ENCODE measurements at places on chromosomes 11 and 22.

GRCh38 chr11:118151431-118151830 lies 1.2 kb downstream of the SCN4B start:
- DNase-seq = no peak

- DNase-seq = no peak
Measured at GRCh38 chr11:29957431-29957830, 59.4 kb downstream of the KCNA4 start.

GRCh38 chr22:38335077-38335476 lies 17.8 kb upstream of the CSNK1E start:
- DNase-seq = no peak

DNA sequence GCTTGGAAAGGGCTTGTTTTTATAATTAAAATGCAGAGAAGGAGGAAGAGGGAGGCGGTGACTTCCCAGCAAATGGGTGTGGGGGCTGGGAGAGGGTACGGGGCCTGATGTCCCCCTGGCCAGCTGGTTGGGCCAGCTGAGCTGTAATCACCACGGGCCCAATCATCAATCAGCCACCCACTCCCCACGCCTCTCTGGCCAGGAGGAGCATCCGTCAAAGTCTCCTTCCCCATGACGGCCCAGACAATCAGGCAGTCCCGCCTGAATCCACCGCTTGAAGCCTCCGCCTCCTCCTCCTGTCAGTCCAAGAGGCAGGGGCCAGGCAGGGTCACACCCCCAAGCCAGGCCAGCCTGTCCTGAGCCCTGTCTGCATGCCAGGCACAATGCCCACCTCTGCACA lies 13.3 kb upstream of the CABP7 start:
- no peak for DNase-seq

DNA sequence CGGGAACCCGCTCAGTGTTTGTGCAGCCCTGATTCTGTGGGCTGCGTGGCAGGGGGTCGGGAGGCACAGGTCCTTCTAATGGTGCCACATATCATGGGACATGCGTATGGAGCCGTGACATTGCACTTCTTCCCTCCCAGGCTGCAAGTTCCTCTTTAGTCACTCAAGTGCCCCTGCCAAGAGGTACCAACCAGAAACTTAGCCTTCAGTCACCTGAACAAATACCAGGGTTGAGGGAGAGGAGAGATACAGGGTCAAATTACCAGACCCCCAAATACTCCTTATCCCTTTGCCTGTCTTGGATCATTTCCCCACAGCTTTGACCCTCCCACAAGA lies 209.1 kb downstream of the BUD13 start:
- DNase-seq = no peak

DNA sequence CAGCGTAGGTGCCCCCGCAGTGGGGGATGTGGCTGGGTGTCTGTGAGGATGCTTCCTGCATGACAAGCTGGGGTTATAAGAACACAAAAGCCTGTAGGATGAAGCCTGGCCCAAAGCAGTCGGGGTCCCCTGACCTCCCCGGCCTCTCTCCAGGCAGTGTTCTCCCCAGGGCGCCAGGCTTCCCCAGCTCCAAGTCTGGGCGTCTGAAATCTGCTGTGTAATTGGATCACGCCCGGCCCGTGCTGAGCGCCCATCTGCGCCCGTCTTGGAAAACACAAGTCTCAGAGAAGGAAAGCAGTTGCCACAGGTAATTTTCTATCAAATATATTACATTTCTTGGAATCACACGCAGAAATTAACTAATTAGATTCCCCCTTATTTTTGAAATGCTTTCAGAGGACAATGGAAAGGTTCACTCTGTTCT lies 233.3 kb downstream of the CTTN start:
- no peak for DNase-seq

DNA sequence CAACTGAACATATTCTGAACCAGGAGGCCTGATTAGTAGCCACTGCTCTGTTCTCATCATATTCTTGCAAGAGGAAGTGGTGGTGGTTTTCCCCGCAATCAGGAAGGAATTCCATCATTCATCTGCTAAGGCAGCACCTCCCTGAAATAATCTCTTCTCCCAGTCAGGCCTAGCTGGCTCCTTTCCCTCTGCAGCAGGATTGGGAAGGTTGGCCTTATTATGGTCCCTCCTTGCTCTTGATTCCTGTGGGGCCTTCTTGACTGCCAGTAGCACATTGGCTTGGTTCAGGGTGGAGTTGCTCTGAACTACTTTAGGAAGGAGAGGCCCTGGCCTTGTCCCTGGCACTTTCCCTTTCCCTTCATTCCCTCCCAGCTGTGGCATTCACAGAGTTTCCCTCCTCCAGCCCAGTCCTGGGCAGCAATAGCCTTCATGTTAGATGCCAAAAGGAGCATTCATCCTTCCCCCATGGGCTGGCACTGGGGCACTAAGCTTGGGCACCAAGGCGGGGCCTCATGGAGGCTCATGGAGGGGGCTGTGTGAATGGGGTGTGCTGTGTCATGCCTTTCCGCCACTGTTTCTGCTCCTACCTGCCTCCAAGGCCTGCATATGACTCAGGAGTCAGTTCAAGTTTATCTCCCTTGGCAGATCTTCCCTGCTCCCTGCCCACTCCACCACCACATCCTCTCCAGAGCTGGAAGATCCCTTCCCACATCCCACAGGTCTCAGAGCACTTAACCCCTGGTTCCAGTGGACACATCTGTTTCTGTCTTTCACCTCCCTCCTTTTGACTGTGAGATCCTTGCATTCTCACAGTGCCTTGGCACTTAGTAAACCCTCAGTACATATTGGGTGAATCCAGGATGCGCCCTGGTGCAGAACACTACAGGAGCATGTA lies 27.6 kb upstream of the CD44 start:
- DNase-seq = peak; percentile 78

DNA sequence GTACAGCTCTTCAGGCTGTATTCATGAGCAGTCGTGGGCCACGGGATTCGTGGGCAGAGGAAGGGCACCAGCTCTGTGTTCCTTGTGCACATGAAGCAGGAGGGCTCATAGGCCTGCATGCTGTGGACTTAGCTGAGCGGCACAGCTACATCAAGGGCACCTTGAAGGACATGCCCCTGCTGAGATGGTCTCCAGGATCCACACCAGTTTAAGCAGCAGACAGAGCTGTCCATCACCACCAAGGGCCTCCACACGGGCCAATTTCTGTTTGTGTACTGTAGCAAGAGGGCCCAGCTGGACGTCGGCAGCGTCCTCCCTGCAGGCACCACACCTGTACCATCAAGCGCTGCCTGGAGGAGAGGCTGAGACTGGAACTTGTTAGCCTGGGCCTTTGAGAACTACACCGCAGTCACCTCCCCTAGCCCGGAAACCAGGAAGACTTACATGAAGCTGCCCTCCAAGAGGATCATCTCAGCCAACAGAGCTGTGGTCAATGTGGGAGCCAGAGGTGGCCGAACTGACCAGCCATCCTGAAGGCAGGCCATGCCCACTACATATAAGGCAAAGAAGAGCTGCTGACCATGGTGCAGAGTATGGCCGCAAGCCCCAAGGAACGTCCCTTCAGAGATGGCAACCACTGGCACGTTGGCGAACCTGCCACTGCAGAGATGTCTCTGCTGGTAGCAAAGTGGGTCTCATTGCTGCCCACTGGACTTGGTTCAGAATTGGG lies 32.7 kb upstream of the GNB1L start:
- DNase-seq = no peak

DNA sequence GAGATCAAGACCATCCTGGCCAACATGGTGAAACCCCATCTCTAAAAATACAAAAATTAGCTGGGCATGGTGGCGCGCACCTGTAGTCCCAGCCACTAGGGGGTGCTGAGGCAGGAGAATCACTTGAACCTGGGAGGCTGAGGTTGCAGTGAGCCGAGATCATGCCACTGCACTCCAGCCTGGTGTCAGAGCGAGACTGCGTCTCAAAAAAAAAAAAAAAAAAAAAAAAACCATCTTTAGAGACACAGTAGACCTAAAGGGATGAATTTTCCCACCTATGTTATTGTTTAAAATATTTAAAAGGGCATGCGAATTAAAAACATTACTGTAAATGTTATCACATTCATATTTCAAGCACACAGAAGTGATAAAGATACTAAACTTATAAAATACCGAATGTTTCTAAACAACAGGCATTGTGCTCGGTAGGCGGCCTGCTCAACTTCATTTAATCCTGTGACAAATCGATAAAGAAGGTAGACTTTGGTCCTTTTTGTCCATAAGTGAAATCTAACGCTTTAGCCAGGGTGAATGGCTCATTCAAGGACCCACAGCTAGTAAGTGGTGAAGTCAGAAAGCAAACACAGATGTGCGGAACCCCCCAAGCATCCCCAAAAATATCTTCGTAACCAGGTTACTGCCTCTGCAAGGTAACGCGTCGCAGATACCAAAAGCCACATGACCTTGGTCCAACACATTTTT lies 16.1 kb downstream of the NCAPD3 start:
- DNase-seq = no peak

- no peak for DNase-seq
Measured at GRCh38 chr11:1920128-1920908, 815 bp downstream of the TNNT3 start.

GRCh38 chr22:37199103-37199759 lies 11.2 kb upstream of the C1QTNF6 start:
- DNase-seq = peak; percentile 91

- DNase-seq = no peak
Measured at GRCh38 chr11:69533296-69534165, 52.1 kb downstream of the LINC01488 start.

GRCh38 chr11:94926271-94926625 lies 47.1 kb downstream of the CWC15 start:
- no peak for DNase-seq

- no peak for DNase-seq
Measured at GRCh38 chr11:129530154-129530895, 154.7 kb downstream of the BARX2 start.

- no peak for DNase-seq
Measured at GRCh38 chr11:110883256-110883655, 171.0 kb upstream of the ARHGAP20 start.

DNA sequence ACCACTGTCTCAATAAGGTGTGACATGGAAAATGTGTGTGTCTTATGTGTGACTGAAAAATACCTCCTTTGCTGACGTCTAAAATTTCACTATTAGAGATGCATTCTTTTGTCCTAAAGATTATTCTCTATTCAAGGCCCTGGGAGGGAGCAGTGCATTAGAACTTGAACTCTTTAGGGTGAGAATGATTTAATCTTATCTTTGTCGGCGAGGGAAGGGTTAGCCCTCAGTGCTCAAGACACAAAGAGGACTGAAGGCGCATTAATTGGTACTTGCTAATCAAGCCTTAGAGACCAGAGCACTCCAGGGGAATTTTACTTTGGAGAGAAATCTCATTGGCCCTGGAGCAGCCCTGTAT lies 29.8 kb upstream of the PLET1 start:
- DNase-seq = no peak

All from renal cortical epithelial cell (primary cell).